ENCODE measurements at places on chromosomes 16 and 17.
A peak's percentile ranks its signal among the peaks of the same experiment; 100 is the strongest.

DNA sequence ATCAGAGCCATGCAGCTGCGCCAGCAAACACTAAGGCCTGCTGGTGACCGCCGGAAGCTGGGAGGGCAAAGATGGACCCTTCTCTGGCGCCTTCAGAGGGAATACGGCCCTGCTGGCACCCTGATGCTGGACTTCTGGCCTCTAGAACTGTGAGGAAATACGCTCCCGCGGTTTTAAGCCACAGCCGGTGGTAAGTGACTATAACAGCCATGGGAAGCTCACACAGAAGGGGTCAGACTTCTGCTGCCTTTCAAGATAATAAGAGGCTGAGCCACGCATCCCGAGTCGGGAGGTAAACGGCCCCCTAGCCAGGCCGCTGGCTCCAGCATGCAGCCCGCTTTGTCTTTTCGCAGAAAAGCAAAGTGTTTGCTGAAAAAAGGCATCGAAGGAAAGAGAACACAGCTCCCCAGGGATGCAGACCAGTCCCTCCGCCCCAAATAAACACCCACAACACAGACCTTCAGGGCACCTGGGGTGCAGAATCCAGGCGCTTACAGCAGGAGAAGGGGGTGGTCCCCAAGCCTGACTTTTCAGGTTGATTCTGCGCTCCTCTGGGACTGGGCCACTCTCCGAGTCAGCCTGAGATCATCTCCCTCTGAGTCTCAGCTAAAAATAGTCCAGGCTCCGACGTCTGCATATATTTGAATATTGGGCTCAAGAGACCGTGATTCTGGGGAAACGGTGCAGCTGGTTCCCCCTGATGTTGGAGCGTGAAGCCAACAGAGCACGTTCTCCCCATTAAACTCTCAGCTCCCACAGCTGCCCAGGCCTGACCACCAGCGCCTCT lies 89.7 kb downstream of the MGAT5B start:
- DNase-seq: no peak

DNA sequence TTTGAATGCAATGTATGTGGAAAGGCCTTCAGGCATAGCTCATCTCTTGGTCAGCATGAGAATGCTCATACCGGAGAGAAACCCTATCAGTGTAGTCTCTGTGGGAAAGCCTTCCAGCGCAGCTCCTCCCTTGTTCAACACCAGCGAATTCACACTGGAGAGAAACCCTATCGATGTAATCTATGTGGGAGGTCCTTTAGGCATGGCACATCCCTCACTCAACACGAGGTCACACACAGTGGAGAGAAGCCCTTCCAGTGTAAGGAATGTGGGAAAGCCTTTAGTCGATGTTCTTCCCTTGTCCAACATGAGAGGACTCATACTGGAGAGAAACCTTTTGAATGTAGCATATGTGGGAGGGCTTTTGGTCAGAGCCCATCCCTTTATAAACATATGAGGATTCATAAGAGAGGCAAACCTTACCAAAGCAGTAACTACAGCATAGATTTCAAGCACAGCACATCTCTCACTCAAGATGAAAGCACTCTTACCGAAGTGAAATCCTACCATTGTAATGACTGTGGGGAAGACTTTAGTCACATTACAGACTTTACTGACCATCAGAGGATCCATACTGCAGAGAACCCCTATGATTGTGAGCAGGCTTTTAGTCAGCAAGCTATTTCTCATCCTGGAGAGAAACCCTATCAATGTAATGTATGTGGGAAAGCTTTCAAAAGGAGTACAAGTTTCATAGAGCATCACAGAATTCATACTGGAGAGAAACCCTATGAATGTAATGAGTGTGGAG lies 24.7 kb downstream of the ZFP90 start:
- no peak for DNase-seq

- DNase-seq: no peak
Observed at GRCh38 chr17:67712375-67712774, 5.4 kb upstream of the NOL11 start.

- no peak for DNase-seq
Observed at GRCh38 chr17:76550712-76551615, 11.1 kb downstream of the PRCD start.

DNA sequence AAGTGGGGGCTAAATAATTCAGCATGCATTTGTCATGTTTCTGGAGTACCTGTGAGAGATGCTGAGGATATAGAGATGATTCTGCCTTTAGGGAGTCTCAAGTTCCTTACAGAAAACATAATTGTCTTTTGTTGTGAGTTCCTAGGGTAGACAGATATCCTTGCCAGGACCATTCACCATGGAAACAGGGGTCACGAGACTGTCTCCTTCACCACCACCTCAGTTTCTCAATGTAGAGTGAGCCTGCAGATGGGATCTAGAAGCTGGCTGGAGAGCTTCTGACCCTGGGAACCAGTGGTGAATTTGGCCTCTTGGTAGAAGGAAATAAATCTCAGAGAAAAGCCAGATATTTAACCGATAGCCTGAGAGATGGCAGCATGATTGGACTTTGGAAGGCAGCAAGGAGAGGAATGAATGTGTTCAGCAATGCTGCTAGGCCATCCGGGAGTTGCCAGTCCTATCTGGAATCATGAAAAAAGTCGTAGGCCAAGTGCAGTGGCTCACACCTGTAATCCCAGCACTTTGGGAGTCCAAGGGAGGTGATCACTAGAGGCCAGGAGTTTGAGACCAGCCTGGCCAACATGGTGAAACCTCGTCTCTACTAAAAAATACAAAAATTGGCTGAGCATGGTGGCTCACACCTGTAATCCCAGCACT lies 7.4 kb upstream of the HDAC5 start:
- no peak for DNase-seq

- no peak for DNase-seq
Observed at GRCh38 chr16:71242601-71243000, 12.1 kb upstream of the HYDIN start.

DNA sequence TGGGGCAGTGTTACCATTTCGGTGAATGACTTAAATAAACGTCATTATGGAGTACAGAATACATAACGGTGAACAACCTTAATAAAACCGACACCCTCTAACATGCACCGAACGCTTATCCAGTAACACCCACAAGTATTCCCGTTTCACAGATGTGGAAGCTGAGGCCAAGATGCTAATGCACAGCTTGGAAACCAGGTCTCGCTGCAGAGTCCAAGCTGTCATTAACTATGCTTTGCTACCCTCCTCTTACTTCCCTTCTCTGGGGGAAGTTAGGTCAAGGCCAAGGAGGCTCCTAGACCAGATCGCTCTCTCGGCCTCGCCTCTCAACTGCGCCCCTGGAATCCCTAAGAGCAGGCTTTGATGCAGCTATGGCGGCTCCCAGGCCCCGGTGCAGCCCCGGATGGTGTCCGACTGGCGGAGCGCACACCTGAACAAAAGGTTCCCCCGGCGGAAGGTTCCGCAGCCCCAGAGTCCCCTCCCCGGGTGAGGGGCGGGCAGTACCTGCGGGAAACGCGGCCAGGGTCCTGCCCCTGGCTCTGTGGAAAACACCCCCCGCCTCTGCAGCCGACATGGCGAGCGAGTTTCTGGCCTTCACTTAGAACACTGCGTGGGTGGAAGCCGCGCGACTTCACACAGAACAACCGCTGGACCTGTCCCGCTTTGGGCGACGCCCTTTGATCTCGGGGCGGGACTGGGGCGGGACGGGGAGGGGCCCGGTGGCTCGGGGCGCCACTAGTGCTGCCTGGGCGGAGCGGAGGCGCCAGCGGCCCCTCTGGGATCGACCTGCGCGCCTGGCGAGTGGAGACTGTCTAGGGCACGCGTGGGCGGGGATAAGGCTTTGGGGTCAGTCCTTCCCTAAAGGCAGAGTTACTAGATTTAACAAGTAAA lies at the start of gene CPPED1:
Gene CPPED1 (minus strand): TSS at position 685 of the 891 bp plus-strand sequence. CDS start 111 bp downstream, at position 574.
- peak; percentile 91 for DNase-seq

GRCh38 chr16:16108759-16109158 lies 114.5 kb downstream of the ABCC6 start:
- no peak for DNase-seq

- no peak for DNase-seq
Observed at GRCh38 chr17:54992797-54993639, 24.5 kb downstream of the STXBP4 start.

GRCh38 chr17:8898126-8898525 lies 30.7 kb upstream of the PIK3R6 start:
- DNase-seq: no peak

GRCh38 chr17:5219536-5219935 lies 15.1 kb downstream of the SCIMP start:
- DNase-seq: no peak

- DNase-seq: no peak
Observed at GRCh38 chr17:15411384-15412198, 55.8 kb downstream of the CDRT4 start.

DNA sequence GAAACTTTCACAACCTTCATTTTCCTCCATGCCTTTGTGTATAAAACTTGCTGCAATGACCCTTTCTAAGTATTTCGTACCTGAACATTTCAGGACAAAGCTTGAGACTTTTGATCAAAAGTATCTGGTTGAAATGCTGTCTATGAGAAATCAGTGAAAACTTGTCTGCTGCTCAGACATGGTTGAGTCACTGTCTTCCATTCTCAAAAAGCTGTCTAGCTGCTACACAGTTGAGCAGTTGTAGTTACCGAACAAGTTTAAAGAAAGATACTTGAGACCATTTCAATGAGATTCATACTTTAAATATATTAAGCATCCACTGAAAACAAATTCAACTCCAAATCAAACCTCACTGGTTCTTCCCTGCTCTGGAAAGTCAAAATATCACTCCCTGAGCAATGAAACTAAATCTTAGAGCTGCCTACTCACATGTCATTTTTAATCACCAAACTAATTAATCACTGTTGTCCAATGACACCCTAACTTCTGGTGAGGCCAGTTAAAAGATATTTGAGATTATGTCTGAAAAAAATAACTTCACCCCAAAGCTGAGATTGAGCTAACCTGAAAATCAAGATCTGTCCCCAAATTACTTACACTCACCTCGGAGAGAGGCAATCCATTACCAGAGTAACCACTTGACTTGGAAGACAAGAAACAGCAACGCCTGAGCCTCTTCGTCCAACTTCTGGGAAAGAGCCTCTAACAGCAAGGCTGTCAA lies 488 bp downstream of the TMEM100 start:
- no peak for DNase-seq

DNA sequence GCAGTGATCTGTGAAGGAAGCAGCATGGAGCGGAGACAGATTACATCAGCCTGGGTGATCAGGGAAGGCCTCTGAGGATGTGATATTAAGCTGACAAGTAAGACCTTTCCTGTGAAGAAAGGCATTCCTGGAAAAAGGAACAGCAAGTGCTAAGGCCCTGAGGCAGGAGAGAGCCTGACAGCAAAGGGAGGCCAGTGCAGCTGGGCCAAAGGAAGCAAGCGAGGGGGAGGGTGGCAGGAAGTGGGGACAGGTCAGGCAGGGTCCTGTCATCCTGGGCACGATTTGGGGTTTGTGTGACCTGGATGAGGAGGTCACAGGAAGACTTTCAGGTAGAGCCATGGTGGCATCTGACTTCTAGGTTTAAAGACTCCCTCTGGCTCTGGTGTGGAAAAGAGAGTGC lies 12.3 kb downstream of the CPNE2 start:
- DNase-seq: no peak

GRCh38 chr17:2688351-2689342 lies 22.9 kb downstream of the CLUH start:
- no peak for DNase-seq

DNA sequence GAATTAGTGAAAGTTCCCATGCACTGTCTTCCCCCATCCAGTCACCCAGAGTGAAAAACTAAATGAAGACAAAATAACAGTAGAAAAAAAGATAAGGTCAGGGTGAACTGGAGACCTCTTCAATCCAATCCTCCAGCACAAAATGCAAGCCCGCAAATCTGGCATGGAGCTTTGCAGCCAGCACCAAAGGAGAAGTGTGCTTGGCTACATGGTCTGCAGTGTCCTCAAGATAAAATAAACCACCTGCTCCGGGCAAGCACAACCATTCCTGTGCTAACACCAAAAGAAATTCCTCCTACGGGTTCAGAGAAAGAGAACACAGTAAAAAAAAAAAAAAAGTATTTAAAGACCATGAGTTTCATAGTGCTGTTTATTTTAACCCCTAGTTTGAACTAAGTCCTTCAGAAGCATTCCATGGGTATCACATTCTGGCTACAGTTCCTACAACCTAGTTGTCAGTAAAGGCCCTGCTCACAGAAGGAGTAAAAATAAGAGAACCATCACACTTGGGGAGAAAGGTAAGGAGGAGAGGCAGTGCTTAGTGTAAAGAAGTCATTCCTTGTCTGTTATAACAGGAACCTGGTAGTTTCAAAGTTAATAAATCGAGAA lies 109.1 kb downstream of the GAS7 start:
- DNase-seq: no peak

- peak; percentile 68 for DNase-seq
Observed at GRCh38 chr16:3035972-3036725, 595 bp downstream of the BICDL2 start.

DNA sequence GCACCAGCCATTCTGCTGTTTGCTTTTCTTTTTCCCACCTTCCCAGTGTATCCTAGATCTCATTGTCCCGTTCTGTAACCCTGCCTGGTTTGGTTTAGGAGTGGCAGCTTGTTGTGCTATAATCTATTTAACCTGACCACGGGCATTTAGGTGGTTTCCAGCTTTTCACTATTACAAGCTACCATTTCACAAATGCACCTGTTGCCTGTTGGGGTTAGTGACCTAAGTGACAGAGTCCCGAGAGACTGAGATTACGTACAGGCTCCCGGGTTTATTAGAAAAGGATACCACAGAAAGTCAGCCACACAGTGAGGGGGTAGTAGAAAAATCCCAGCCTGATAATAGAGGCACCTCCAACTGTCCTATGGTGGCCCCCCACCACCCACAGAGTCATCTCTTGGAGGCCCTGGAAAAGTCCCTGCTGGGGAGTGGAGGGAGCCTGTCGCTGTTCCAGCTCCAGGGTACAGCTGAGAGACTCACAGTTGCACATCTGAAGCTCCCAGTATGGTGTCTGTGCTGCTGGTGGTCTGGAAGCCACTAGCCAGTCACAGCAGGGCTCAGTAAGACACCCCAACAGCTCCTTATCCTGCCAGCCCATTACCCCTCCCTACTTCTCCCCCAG lies 21.2 kb downstream of the CLEC16A start:
- DNase-seq: no peak

DNA sequence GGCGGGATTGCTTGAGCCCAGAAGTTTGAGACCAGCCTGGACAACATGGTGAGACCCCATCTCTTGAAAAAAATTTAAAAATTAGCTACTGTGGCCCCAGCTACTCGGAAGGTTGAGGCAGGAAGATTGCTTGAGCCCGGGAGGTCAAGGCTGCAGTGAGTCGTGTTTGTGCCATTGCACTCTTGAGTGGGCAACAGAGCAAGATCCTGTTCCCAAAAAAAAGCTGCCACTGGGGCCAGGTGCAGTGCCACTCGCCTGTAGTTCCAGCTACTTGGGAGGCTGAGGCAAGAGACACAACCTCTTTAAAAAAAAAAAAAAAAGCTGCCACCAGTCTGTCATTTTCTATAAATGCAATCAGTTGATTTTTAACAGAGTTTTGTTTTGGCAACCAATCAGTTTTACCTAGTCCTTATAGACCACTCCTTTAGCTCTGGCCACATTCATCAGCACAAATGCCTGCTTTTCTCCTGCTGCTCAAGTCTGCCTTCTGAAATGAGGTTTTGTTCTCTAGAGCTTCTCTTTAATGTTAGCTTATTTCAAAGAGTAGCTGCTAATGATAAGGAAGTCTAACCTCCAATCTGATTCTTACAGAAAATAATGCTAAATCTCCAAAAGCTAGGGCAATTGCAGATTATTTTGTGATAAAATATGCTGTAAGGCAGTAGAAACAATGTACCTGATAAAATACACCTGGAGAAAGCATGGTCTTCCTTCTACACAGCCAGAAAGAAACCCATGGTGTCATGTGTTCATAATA lies 64.8 kb downstream of the TUBD1 start:
- no peak for DNase-seq

All from ureter (tissue), 1 donor.